ENCODE measurements at places on chromosomes 6 and 20.

GRCh38 chr20:41900201-41900691 is 282.1 kb upstream of the CHD6 start:
- no peak for DNase-seq

DNA sequence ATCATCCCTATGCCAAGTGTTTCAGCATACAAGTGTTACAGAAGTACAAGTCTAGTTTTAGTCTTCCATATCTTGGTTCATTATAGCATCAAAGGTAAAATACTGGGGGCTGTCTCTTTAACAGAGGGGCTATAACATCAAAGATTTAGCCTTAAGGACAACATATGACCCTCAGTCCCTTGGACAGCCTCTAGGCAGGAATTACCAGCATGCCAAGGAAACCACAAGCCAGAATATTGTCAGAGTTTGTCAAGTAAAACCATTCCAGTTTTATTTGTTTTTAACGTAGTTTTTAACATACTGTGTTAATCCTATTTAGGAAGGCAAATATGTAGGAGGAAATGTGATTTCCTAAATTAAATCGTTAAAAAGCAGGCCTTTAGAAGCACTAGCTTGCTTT is 18.6 kb downstream of the ZKSCAN8 start:
- DNase-seq, result no peak

DNA sequence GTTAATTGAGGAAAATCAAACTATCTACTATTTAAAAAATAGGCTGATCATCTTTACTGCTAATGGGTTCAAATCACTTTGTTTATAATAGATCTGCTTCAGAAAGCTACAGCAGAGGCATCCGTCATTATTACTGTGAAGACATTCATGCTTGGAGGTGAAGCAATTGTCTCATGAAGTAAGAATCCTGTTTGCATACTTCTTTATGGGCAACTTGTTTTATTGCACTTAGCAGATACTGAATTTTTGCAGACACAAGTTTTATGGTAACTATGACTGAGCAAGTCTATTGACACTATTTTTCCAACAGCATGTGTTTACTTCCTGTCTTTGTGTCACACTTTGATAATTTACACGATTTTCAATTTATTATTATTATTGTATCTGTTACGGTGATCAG is 573.9 kb downstream of the RFPL4B start:
- no peak for DNase-seq

- no peak for DNase-seq
Observed at GRCh38 chr6:166244353-166245045, 63.7 kb downstream of the PRR18 start.

- no peak for DNase-seq
Observed at GRCh38 chr6:52183131-52183713, 3.0 kb upstream of the IL17A start.

GRCh38 chr6:163083141-163083540 is 331.4 kb upstream of the QKI start:
- DNase-seq, result no peak

DNA sequence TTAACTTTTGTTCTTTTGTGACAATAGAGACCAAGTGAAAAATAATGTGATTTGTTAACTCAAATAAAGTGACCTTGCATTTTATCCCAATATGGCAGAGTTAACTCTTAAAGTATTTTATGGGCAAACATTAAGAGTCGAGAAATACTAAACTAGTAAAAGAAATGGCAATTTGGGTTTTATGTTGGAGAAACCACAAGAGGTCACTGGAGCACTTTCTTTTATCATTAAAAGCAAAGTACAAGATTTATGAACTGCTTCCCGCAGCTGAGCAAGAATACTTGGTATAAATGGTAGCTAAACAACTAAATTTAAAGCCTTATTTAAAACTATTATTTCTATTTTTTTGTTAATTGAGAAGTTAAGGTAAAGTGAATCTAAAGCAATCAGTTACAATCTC is 33.5 kb upstream of the MCM9 start:
- DNase-seq, result no peak

GRCh38 chr6:72661411-72661810 is 39.5 kb downstream of the KCNQ5 start:
- DNase-seq, result no peak

- no peak for DNase-seq
Observed at GRCh38 chr6:44080561-44081521, 46.4 kb downstream of the MRPL14 start.

DNA sequence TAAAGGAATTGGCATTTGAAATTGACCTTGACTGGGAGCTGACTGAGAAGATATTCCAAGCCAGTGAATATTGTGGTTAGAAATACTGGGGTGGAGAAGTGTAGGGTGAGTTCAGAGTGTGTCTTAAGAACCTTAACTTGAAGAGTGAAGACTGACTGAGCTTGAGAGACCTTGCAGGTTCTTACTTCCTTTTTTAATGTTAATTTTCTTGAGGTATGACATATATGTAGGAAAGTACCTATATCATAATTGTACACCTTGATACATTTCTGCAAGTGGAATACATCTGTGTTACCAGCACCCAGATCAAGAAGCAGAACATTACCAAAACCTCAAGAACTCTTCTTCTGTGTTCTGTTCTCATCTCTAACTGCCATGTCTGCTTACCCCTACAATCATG is 11.0 kb downstream of the DHX35 start:
- no peak for DNase-seq

DNA sequence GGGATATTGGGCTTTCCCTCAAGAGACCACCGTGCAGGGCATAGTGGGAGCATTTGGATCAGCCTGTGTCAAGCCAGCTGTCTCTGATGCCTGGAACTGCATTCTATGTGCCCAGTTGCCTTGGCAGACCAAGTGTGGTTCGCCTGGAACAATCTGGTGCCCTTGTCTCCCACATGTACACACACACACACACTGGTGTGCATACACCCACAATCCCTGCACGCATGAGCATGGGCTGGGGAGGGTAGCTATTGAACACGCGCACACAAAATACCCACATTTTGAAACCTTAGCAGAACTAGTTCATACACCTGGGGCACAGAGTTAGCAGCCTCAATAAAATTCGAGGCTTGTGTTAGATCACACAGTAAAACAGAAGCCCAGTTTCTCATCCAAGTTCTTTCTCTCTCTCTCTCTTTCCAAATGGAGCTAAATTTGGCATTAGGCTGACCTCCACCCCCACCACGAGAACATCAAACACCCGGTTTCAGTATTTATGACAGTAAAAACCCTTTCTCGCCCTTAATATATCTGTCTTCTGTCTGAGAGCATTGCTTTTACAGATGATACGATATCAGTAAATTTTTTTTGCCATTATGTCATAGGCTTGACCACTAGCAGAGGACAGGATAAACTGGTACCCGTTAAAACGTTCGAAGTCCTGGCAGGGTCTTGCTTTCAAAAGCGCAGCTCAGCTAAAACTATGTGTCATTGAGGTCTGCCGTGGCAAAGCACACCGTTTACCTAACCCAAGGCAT is 18.2 kb upstream of the NFATC2 start:
- DNase-seq, result no peak

- no peak for DNase-seq
Observed at GRCh38 chr6:42405021-42405420, 46.7 kb downstream of the TRERF1 start.

DNA sequence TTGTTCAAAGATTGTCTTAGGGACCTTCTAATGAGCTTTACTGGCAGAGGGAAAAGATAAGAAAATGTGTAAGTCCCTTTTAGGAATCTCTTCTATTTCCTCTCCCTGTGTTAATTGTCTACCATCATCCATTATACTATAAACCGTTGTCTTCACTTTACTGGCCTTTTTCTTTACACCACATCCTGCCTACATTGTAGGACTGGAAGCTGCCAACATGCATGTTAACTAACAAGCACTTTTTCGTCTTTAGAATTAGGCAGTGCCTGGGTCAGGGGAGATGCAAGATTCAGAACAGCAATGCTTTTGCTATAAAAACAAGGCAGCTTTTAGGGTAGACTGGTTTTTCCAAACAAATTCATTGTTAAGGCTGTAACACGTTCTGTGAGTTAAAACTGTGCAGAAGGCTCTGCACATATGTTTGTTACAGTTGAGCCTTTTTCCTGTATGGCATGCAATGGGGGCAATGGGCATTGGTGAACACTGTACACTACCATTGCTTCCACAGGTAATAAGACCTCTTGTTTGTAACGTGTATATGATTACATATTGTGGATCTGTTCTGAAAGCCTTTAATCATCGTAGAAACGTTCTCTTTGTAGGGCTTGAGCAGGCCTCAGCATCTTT is 10.9 kb upstream of the PKIG start:
- no peak for DNase-seq

DNA sequence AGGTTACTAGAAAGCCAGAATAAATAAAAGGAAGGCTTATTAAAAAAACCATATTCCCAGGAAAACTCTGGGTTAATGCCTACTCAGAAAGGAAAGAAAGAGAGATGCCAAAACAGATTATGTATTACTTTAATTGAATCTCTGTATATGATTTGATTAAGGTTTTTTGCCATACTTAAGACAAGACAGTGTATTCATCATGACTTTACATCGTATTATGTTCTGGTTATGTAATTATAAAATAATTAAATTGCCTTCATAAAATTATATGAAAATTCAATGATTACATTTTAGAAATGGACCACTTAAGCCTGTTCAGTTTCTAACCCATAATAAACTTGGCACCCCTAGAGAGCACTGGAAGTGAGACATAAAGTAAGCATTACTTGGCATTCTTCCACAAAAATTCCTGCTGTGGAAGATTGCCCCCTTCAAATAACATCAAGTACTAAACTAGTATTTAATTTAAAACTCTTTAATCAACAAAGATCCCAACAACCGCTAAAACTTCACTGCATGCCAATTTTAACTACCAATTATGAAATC is 20.8 kb upstream of the IBTK start:
- DNase-seq, result no peak

DNA sequence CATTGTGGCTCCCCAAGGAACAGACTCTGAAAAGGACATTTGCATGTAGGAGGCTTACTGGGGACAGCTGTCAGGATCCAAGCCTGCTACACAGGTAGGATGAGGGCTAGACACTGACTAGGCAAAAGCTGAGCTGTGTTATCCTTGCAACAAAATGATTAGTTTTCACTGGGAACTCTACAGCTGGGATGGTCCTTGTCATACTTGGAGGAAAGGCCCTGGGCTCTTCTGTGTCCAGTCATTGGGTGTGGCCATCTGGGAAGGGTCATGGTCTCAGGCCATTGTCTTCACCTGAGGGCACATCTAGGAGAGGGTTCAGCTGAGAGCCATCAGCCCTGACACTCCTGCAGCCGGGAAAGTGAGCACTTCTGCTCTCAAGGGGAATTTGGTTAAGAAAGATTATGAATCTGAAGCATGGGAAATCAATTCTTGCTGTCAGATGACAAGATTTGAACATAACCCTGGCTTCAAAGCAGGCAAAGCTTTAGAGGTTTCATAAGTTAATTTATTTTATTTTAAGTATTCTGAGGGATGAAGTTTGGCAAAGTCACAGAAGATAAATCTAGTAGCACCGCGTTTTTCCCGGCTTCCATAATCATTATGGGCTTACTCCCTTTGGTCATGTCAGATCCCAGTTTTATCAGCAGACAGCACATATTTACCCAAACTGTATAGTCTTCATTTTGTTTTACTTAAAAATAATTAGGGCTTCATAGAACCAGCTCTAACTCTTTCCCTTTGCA is 78.4 kb upstream of the SLC22A23 start:
- DNase-seq, result no peak

DNA sequence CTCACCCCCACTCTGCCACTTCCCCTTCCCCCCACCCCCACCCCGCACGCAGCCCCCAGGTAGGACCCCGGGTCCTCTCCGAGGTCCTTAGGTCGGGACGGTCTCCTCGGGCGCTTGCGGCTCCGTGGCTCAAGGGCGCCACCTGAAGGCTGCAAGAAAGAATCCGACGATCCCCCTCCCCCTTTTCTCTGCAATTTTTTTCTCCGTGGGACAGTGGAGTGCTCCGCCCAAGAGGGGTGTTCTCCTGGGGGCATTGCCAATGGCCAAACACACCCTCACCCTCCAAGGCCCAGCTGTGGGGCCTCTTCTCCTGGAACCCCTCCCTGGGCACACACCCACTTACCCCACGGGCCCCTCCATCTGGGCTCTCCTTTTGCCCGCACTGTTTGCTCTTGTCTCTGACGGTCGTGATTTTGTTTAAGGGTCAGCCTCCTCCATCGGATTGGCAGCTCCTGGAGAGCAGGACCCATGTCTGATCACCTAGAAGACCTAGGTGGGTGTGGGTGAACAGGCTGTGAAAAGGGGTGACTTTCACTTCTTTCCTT is 1.1 kb upstream of the TMEM74B start:
- no peak for DNase-seq

DNA sequence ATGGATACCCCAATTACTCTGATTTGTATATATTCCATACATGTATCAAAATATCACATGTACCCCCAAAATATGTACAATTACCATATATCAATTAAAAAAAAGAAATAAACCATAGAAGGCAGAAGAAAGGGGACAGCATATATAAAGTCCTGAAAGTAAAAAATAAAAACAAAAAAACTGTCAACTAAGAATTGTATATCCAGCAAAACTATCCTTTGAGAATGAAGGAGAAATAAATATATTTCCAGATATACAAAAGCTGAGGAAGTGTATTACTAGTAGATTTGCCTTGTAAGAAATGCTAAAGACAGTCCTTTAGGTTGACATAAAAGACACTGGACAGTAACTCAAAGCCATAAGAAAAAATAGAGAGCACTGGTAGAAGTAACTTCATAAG is 9.3 kb upstream of the RIPOR2 start:
- no peak for DNase-seq

DNA sequence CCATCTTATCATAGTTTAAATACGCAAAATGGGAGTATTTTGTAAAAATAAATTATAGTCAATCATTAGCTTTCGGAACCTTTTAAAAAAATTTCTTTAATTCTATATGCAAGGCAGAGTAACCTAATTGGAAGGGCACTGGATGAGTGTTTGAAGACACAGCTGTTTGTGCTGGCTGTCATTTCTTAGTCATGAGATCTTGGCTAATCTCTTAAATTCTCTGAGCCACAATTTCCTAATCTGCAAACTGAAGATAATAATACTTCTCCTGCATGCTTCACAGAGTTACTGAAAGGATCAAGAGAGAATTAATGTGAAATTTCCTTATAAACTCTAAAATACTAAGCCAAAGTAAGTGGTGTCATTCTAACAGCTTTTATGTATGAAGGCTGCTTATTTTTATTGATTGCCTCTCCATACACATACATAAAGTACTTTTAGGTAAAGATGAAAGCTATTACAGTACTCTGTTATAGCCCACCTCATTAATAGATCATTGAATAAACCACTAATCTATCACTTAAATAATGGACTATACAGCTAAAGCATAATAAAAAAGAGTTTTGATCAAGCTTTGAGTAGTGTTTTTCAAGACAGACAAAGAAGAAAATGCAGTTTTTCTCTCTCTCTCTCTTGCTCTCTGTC is 383.7 kb upstream of the IRAK1BP1 start:
- no peak for DNase-seq

GRCh38 chr6:38649744-38650143 is 10.0 kb upstream of the BTBD9 start:
- no peak for DNase-seq

- DNase-seq, result no peak
Observed at GRCh38 chr6:169160091-169160854, 93.4 kb downstream of the THBS2 start.

- DNase-seq, result no peak
Observed at GRCh38 chr6:140979642-140980091, 1153.1 kb upstream of the GJE1 start.

Data from left renal pelvis (tissue), 4 donors.